ENCODE measurements at places on chromosomes 13 and 19.

DNA sequence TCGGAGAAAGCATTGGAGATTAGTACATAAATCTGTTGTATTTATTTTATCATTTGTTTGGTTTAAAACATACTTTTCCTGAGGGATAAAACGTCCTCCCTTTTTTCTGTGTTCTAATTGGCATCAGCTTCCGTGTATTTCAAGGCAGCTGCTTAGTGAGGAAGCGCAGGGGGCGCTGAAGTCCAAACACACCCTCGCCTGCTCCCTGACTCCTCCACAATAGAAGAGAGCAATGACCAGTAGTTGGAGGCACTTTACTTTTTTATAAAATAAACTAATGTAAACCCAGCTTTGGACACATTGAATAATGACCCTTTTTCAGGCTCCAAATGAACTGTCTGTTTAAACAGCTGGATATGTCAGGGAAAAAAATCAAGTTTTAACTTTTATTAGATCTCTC is 79.9 kb downstream of the RNASEH2B start:
- DNase-seq, result no peak

DNA sequence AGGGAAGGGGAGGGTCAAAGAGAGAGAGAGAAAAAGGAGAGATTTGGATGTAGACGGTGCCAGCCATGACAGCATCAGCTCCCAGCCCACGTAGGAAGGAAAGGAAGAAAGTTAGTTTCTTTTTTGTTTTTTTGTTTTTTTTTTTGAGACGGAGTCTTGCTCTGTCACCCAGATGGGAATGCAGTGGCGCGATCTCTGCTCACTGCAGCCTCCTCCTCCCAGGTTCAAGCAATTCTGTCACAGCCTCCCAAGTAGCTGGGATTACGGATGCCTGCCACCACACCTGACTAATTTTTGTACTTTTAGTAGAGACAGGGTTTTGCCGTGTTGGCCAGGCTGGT is 27.6 kb downstream of the ELL start:
- no peak for DNase-seq

DNA sequence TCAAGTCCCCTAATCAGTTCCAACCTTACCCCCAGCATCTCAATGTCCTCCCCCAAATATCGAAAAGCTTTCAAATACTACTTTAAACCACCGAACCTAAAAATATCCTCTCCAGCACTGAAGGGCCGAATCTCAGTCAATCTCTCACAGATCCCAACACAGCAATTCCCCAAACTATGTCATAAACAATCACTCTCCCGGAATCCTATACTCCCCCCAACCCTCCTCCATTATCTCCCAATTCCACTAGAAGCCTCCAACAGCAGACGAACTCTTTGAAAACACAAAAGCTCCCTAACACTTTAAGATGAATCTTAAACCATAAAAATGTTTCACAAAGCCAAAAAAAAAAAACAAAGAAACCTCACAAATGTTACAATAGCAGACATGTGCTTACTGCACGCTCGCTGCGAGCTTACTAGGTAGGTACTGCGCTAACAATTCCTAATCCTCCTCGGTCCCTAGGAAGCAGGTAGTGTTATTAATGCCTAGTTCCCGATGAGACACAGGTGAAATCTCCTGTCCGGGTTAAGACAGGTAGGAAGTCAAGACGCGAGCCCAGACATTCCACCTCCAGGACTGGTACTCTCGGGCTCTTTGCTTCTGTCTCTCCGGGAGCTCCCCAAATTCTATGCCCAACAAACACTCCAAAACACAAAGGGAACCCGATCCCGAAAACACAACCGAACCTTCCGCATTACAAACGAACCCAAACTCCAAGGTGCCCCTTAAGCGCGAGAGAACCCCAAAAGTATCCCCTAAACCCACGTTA is 14.2 kb downstream of the FBXO46 start:
- DNase-seq, result no peak

DNA sequence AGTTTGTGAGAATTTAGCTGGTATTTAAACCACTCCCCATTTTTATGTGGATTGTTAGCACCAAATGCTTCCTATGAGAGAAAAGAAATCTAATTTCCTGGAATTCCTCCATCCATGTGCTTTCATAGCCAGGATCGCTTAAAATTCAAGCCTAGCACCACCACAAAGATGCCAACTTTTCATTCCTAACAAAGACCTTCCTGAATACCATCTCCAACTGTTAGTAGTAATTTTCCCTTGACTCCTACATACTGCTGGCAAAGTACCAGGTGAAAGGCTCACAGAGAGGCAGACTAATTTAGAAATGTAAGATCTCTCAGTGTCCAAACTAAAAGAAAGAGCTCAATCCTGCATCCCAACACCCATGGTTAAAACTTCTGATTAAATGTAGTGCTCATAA is 386.3 kb downstream of the KCTD12 start:
- DNase-seq, result no peak

DNA sequence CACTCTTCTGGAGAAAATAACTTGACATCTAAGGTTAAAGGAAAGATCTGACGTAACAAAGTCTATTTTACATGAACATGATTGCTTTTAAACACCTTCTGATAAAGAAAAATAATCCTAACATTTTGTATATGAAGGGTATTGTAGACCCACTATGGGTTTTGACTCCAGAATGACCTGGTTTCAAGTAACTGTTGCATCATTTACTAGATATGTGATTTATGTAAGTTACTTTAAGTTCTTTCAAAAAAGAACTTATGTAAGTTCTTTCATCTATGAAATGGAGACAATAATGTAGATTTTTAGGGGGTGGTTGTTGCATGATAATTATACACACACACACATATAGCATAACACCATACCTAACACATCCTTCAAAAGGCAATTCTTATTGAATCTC is 147.6 kb upstream of the MIR17HG start:
- no peak for DNase-seq

DNA sequence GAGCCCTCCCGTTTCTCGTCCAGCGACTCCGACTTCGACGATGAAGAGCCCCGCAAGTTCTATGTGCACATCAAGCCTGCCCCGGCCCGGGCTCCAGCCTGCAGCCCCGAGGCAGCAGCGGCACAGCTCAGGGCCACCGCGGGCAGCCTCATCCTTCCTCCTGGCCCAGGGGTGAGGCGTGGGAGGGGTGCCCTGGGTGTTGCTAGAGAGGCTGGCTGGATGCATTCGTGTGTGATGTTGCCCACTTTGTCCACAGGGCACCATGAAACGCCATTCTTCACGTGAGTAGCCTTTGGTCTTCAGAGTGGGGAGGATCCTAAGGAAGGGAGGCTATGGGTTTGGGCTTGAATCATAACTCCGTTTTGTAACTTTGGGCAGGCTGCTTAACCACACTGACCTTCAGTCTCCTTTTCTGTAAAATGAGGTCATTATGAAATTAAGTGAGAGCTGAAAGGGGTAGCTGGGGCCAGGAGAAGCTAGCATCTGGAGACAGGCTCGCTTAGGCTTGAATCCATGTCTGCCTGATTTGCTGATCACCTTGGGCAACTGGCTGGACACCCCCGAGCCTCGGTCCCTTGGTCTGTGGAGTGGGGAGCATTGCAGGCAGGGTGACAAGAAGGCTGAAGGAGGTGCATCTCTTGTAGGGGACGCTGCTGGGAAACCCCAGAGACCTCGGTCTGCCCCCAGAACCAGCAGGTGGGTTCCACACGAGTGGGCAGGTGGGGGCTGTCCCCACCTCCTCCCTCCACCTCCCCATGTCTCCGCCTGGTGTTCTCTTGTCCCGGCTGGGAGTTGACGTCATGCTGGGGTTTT is 18.7 kb upstream of the B3GNT3 start:
- DNase-seq, result no peak

GRCh38 chr19:33395561-33396550 is 22.3 kb downstream of the CEBPG start:
- no peak for DNase-seq

DNA sequence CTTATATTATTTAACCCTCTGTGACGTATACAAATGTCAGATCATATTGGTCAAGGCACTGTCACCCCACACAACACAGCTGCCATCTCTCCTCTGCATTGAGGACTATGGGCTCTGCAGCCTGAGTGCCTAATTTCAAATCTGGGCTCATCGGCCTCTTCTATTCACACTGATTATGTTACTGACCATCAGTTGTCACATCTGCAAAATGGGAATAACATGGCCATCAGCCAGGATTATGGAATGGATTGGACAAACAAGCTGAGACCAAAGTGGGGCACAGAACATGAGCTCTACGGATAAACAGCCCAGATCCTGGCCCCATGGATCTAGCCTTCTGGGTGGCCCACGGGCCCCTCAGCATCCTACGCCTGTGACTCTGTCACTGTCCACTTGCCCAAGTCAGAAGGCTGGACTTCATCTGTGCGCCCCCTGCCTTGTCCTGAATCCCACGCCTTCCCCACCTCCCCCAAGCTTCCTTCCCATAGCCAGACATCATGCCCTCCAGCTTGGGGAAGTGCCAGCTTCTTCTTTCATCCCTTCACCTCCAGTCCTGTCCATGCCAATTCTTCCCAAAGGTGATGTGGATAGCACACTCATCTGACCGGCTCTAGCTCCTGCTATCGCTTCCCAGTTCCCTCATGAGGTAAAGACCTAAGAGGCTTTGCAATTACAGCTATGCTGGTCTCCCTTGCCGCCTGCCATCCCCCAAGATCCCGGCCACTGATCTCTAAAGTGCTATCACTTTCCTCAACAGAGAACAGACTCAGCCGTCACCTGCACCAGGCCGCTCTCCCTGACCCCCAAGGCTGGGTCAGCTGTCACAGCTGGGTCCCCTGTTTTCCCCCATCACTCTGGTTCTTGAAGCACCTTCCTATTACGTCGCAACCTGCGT is 872 bp downstream of the FARSA start:
- DNase-seq, result no peak

GRCh38 chr19:43692877-43693276 is 22.9 kb upstream of the PLAUR start:
- no peak for DNase-seq

DNA sequence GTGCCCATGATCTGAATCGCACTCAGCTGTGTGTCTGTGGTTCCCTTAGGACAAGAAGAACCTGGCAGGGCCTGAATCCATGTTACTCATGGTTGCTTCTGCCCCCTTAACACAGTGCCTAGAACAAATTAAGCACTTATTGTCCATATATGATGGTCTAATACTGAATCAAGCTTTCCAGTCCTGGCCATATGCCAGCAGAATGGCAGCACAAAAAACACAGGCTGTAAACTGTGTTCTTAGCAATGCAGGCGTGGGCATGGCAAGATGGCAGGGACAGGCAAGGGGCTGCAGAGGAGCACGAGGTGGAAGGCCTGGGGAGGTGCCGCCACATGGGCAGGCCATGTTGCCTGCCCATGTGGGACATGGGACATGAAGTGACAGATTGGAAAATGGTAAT is 68.2 kb downstream of the LATS2 start:
- DNase-seq, result no peak

DNA sequence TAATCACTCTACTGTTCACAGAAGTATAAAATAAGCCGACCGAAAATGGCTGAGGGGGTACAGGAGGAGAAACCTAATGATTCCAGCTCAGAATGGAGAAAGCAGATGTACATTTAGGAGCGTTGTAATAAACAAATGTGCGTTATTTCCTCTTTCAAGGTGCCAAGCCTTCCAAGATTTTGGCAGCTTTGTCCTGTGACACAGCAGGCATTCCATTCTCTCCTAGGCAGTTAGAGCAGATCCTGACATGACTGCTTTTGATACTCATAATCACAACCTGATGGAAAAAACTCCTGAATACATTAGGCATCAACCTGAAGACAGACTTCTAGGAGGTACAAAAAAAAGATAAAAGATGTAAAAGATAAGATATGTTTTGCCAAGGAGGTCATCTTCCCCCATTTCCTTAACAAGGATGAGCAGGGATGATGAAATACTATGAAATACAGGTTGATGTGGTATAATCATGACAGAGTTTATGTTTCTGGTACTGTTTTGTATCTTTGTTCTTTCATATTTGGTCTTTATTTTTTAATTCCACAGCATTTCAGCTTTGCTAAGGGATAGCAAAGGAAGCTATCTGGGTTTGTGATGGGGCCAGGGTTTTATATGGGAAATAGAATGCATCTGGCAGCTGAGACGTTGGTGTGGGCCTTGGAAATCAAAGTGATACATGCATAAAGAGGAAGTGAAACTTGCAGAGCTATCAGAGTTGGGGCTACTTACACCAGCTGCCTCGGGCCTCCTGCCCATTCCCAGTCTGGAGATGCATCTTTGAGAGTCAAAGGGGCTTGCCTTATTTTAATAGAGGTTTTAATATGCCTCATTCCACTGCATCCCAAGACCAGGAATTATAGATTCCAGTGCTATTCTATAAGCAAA is 222.5 kb downstream of the OXGR1 start:
- no peak for DNase-seq

GRCh38 chr19:53463263-53463662 is 4.3 kb upstream of the ZNF813 start:
- no peak for DNase-seq

DNA sequence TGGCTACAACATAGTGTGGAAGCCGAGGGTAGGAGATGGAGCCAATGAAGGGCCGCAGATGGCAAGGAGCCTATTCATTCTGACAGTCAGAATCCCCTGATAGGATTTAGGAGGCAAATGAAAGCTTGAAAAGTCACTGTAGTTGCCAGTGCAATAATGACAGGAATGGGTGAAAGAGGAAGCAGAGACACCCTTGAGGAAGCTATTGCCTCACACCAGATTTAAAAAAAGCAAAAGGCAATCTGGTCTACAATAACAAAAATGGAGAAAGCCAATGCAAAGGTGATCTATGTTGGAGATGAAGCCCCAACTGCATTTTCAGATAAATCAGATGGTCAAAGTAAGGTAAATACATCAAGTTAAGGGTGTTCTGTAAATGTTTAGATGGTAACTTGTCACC is 158.5 kb downstream of the TUBA3C start:
- no peak for DNase-seq

- DNase-seq, result no peak
Observed at GRCh38 chr13:73970421-73971055, 163.7 kb downstream of the KLF12 start.

DNA sequence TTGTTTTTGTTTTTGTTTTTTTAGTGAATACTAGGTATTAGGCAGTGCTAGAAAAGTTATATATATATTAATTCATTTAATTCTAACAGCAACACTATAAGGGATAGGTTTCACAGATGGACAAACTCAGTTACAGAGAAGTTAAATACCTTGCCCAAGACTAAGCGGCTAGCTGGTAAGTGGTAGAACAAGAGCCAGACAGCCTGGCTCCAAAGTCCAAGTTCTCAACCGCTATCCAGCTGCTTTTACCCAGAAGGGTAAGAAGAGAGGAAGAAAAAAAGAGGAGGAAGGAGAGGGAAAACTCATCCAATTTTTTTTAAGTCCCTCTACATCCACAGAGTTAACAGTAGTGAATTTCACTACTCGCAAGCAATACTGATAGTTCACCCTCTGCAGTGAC is 217.0 kb downstream of the SPRY2 start:
- no peak for DNase-seq

DNA sequence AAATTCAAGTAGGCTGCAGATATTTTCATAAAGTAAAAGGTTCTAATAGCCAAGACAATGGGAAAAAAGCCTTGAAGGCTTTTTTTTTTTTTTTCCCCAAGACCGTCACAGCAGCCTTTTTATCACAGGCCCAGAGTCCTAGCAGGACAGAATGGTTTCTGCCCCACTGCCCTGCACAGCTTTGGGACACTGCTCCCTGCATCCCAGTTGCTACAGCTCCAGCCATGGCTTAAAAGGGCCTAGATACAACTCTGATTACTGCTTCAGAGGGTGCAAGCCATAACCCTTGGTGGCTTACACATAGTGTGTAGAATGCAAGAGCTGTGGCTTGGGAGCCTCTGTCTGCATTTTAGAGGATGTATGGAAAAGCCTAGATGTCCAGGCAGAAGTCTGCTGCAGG is 1362.8 kb downstream of the SLITRK5 start:
- DNase-seq, result no peak
